ENCODE measurements at places on chromosomes 11 and 22.

DNA sequence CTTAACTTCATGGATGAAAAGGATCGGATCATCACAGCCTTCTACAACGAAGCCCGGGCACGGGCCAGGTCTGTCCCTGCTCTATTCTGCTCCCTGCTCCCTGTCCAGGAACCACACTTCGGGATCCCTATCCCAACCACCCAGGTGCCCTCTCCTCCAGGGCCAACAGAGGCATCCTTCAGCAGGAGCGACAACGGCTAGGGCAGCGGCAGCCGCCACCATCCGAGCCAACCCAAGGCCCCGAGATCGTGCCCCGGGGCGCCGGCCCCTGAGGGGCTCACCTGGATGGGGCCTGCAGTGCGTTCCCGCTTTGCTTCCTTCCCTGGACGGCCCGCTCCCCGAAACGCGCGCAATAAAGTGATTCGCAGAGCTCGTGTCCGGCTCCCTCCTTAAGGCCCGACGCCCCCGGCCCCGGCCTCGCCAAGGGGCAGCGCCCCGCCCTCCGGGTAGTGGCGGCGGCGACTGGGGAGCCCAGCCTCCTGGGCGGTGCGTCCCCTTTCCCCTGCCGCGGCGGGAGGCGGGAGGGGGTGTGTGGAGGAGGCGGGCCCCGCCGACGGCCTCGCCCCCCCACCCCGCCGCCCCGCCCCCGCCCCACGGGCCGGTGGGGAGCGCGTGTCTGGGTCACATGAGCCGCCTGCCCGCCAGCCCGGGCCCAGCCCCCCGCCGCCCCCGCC lies at the start of gene VEGFB:
Gene VEGFB (plus strand): TSS at position 672 of the 674 bp plus-strand sequence. CDS start 250 bp downstream, outside the sequence.
- peak; percentile 51 for DNase-seq

DNA sequence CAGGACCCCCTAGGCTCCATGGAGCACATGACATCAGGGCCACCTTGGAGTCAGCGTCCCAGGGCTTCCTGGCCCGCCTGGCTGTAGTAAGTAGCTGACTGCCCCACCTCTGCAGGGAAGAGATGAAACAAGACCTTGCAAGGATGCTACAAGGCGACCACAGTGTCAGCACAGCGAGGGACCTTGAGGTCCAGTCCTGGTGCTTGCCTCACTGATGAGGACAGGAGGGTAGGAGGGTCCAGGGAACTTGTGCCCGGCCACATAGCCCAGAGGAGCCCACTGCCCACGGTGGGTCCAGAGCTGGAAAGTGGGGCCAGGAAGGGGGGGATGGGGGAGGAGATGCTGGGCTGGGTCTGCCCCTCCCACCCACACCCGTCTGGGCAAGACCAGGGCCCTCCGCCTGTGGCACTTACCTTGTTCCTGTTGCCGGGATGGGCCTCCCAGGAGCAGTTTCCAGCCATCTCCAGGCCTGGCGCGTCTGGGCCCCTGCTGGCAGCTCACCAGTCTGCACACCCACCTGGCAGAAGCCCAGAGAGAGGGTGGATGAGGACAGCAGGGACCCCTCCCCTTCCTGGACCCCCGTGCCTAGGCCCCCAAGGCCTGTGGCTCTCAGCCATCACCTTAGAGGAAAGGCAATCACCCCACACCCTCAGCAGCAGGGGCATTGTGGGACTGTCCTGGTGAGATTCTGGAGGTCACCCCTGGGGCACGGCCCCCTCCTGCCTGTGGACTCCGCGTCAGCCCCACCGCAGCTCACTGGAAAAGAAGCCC lies 3.4 kb downstream of the MRGPRF start:
- no peak for DNase-seq

DNA sequence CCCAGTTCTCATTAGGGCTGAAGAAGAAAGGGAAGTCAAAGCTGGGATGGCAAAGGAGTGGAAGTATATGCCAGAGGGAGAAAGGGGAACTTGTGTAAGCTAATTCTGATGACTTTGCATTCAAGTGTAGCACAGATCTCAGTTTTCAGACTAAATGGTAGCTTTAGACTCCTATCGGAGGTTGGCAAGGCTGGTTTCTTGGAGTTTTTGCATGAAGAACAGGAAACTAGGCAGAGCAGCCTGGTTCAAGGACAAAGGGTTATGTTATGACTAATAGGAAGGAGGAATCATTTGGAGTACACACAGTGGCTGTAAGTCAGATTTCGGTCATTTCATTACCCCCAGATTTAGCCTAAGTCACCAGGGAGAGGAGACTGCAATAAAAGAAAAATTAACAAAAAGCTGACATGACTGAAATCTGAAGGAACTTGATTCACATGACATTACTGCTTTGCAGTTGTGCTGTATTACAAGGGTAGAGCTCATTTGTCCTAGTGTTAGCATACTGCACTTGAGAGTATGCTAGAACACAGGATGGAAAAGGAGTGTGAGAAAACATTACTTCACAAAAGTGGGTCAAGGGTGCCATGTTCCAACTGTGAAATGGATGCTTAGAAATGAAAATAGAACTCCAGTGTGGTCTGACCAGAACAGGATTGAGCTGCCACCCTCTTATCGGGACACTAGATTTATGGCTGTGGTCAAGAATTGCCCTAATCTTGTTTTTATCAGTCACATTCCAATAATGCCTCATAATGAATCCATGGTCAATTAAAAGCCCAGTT lies 23.6 kb downstream of the ADM start:
- DNase-seq, result peak; percentile 86

- DNase-seq, result peak; percentile 84
Observed at GRCh38 chr11:35138943-35139721, at the start of gene CD44. TSS of gene CD44 (plus strand) at chr11:35139171. CDS start at chr11:35139304, 133 bp downstream.

DNA sequence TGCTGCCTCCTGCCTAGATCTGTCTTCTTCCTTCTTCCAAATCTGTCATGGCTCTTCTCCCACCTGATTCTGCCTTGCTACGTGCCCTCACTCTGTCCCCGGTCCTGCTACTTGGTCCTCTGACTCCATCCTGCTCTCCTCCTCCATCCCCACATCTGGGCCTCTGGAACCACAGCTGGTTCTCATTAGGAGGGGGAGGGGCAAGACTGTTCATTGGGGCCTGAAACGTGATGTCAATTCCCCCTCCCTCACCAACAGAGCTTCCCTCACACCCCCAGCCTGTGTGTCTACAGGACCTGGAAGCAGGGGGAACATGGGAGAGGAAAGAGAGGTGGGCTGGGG lies 9.1 kb downstream of the DCHS1 start:
- DNase-seq, result peak; percentile 88

- no peak for DNase-seq
Observed at GRCh38 chr22:36692280-36692679, 11.3 kb downstream of the CACNG2 start.

- no peak for DNase-seq
Observed at GRCh38 chr11:46594785-46595184, 962 bp upstream of the AMBRA1 start.

DNA sequence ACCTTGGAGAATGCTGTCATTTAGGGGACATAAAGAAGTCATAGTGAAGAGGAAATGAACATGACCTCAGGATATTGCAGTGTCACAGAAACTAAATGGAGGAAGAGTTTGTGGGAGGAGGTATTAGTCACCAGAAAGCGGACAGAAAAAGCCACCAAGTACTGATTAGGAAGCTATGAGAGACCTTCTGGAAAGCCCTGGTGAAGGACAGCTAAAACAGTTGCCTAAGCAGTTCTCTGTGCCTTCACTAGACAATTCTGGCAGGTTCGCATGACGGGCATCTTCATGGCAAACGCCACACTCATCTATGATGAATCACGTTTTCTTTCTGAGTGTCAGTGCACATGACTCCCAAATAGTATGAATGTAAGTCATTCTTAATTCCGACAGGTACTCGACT lies 325.8 kb downstream of the C11orf87 start:
- DNase-seq, result no peak

Data from fibroblast of skin of right quadriceps (primary cell).